Activated CD4-positive, alpha-beta T cell treated with anti-CD3 and anti-CD28 coated beads, Interleukin-2, amount 50 U/mL, for 24 hours (primary cell): ENCODE measurements at places on chromosomes 13 and 19.

GRCh38 chr19:34082289-34083077 lies 89.8 kb upstream of the LSM14A start:
- DNase-seq = no peak

DNA sequence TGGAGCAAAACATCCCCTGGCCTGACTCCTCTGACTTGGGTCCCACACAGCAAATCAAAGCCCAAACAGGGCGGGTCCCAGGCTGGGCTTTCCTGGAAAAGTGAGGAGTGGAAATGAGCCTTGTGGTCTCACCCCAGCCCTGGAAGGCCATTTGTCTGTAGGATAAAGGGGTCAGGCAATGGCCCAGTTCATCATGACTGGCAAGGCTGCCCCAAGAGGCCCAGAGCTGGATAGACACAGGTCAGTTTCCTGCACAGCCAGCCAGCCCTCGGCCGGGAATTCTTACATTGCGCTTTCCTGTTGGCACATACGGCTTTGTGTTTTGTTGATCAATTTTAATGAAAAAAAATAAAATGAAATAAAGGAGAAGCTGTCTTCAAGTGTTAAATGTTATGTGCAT lies 174.3 kb downstream of the TSHZ3 start:
- no peak for DNase-seq

- no peak for DNase-seq
These were observed 75.2 kb upstream of the MCF2L start for GRCh38 chr13:112893570-112894422.

DNA sequence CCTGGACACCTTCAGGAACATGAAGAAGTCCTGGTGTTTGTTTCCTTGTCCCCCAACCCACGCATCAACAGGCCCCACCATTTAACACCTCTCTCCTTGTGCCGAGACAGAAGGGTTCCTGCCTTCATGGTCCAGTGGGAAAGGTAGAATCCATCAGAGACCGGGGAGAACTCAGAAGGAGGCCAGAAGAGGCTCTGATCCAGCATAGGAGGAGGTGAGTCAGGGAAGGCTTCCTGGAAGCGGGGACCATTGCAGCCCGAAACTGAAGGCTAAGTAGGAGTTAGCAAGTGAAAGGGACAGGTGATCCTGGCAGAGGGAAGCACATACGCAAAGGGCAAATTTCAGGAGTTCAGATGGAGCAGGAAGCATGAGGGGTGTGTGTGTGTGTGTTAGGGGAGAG lies 484 bp downstream of the ICAM3 start:
- no peak for DNase-seq

DNA sequence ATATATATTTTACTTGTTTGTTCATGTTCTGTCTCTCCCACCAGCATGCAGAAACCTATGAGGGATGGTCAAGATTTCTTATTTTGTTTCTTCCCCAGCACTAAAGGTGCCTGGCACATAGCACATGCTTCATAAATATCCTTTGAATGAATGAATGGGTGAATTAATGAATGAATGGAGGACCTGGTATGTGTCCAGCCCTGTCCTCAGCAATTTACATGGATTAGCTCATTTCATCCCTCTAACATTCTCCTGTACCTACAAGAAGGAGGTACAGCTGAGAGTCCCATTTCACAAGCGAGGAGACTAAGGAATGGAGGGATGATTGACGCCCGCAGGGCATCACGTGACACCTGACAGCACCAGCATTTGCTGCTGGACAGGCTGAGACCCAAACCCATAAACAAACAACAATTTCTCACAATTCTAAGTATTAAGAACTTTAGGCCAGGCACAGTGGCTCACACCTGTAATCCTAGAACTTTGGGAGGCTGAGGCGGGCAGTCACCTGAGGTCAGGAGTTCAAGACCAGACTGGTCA lies 6.8 kb upstream of the BCAT2 start:
- no peak for DNase-seq

GRCh38 chr19:3404324-3405260 lies 38.2 kb downstream of the NFIC start:
- DNase-seq = no peak

- DNase-seq = no peak
These were observed 3.2 kb upstream of the PTPRS start for GRCh38 chr19:5343848-5344247.

GRCh38 chr19:4523306-4524110 lies 5.2 kb upstream of the PLIN4 start:
- DNase-seq = no peak

DNA sequence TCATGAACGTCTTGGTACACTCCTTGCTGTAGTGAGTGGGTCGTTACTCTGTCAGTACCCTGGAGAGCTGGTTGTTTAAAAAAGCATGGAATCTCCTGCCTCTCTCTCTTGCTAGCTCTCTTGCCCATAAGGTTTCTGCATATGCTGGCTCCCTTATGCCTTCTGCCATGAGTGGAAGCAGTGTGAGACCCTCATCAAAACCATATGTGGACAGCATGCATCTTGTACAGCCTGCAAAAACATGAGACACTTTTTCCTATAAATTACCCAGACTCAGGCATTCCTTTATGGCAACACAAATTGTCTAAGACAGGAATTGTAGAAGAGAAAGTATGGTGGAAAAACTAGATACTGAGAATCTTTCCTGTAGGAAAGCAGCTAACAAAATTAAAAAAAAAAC lies 516.3 kb downstream of the SLITRK6 start:
- DNase-seq = no peak

DNA sequence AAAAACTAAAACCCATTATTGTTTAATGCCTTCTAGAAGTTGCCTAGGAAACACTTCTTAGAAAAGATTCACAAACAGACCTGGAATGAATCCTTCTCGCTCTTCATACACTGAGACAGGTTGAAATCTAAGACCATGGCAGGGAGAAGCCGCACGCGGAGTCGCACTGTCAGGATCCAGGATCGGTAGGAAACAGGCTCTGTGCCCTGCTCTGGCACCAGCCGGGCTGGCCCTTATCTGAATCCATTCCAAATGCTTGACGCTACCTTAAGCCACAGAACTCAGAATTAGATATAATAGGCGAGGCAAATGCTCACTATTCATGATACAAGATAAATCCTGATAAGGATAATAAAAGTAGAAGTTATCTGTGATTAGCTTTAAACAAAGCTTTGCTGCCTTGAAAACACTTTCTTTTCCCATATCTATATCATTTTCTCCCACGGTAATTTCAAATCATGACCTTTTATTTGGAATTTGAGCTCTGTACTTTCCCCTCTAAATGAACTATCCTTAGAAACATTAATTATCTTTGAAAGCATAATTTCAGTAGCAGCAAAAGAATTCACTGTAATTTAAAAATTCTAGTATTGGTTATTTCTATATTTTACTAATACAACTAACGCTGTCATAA lies 385.6 kb downstream of the IRS2 start:
- DNase-seq = no peak

DNA sequence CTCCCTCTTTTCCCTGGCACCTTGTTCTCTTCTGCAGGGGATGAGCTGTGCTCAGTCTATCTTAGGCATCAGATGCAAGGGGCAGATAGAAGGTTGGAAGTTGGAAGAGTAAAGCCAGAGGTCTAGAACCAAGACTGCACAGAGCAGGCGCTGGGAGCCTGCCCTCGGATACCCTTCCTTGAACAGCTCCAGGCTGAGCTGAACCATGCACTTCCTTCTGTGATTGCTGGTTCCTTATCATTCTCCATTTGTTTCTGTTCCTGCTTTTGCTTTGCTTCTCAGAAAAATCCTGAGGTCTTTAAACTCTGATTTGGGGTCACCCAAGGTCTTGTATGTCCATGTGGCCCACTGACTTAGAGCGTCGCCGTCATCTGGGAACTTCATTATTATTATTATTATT lies 36.3 kb downstream of the ARHGEF18 start:
- DNase-seq = no peak

DNA sequence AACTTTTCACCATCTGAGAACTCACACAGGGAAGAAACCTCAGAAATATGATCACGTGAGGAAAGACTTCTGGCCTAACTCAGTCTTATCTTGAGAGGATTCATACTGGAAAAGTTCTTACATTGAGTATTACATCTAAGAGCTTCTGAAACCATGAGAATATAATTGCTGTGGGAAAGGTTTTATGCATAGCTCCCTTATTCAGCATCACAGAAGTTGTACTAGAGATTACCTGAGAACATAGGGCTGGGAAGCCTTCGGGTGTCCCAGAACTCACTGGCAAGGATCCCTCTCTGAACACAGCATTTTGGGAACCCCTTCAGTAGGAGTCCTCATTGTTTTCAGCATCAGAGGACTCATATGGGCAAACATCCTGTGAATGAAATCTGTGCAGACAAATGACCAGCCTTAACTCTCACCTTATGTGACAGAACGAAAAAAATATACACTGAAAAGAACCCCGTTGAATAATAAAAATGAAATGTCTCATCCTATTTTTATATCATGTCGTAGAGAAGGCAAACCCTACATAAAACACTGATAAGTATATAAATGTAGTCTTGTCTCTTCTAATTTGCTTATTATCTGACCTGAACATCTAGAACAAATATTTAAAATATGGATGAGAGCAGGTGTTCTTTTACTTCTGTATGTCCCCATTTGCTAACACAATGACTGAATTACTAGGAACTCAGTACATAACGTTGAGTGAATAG lies 14.2 kb downstream of the ZNF274 start:
- no peak for DNase-seq

DNA sequence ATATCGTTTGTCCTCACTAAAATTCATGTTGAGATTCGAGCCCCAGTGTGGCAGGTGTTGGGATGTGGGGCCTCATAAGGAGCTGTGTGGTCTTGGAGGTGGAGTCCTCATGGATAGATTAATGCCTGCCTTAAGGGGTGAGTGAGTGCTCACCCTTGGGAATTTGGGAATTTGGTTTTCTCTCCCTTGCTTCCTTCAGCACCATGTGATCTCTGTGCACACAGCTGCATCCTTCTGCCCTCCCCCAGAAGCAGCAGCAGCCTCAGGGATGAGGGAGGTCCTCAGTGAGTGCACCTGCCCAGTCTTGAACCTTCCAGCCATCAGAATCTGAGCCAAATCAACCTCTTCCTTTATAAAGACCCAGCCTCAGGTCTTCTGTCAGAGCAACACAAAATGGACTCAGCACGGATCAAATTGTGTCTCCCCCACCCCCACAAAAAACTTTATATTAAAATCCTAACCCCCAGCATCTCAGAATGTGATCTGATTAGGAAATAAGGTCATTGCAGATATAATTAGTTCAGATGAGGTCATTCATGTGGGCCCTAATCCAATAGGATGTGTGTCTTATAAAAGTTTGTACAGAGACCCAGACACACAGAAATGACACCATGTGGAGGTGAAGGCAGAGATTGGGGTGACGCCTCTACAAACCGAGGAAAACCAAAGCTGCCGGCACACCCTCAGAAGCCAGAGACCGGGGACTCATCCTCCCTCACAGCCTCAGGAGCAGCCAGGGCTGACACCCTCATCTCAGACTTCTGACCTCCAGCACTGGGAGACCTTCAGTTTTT lies 12.9 kb downstream of the CYTH2 start:
- no peak for DNase-seq

DNA sequence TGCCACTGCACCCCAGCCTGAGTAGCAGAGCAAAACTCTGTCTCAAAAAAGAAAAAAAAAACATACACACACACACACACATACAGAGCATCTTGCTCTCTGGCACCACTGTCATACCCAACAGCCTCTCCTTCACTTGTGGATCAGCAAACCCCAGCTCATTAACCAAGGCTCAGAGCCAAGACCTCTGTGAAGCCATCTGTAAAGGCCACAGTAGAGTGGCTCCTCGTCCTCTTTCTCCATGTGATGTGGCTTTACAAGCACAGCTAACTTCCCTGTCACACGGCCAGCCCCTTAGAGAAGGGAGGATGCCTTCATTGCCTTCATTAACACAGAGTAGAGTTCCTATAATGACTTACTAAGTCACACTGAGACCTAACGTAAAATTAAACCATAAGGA lies 62.7 kb upstream of the LSM14A start:
- no peak for DNase-seq

DNA sequence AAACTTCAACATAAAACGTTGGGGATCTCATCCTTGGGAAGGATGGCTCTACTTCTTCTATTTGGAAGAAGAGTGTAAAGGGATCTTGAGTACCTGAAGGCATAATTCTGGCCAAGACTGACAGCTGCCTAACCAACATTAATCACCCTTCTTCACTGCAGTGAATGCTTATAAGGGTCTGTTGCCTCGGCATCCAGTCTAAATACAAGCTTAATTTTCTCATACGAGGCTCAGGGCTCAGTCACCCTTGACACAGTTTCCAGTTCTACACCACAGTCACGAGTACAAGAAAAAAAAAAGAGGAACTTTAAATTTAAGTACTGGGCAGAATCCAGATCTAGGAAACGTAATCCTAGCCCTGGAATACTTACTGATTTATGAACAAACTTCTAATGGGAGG lies 9.0 kb downstream of the FPR3 start:
- DNase-seq = no peak

DNA sequence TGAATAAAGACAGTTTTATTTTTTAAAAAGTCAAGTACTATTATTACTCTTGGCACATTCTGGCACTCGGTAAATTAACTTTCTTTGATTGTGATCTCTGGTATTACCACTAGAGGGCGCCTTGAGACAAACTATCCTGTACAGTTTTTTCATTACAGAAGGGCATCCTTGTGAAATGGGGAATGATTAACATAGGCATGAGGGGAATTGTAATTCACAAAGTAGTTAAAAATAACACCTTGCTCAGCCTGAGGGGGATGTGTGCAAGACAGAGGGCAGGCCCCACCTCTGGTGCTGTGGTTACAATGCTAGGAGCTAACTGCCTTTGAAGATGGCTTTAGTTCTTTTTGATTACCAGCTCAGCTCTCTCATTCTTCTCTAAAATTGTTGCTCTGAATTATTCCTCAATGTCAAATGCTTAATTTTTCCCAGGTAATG lies 24.2 kb upstream of the C1QTNF9B start:
- no peak for DNase-seq

DNA sequence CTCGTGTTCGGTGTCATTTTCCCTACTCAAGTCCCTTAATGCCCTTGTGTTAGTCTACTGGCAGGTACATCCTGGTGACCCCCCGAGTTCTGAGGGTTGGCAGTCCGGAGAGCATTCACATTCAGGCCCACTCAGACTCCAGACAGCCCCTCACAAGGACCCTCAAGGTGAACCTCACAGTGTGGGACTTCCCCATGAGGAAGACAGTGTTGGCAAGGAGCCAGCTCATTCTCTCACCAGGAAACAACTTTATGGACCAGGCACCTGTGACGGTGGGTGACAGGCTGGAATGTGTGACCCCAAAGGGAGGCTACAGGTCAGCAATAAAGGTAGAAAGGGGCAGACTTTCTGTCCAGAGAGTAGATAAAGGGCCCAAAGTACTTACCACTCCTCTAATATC lies 24.5 kb downstream of the RDH8 start:
- DNase-seq = no peak
